Effector CD8-positive, alpha-beta T cell (primary cell): ENCODE measurements at places on chromosomes 7 and 10.
A peak's percentile ranks its signal among the peaks of the same experiment; 100 is the strongest.

DNA sequence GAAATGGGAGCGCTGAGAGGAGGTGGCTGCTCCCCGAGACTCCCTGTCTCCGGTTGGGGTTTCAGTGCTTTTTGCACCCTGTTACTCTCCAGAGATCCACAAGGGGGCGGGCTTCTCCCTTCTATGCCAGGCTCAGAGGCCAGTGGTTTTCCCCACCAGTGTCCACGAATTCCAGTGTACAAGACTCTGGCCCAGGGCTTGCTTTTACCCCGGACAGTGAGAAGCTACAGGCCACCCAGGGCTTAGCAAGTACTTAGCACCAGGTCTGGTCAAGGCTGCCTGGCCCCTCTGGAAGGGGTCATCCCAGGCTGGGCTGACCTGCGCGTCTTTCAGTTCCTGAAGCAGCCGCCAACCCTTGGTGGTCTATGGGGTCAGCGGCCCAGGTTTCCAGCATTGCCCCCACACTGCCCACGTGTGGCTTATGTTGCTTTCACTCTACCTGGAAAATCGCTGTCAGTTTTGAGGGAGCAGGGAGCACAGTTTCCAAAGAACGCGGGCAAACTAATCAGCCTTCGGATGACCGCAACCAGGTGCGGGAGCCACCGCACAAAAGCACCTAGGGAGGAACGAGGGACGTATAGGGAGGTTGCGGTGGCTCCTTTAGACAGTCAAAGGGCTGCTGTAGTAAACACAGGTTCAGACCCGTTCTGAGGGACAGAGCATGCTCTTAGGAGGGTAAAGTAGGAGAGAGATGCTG lies 6.8 kb downstream of the CYP26A1 start:
- DNase-seq, result peak; percentile 26

DNA sequence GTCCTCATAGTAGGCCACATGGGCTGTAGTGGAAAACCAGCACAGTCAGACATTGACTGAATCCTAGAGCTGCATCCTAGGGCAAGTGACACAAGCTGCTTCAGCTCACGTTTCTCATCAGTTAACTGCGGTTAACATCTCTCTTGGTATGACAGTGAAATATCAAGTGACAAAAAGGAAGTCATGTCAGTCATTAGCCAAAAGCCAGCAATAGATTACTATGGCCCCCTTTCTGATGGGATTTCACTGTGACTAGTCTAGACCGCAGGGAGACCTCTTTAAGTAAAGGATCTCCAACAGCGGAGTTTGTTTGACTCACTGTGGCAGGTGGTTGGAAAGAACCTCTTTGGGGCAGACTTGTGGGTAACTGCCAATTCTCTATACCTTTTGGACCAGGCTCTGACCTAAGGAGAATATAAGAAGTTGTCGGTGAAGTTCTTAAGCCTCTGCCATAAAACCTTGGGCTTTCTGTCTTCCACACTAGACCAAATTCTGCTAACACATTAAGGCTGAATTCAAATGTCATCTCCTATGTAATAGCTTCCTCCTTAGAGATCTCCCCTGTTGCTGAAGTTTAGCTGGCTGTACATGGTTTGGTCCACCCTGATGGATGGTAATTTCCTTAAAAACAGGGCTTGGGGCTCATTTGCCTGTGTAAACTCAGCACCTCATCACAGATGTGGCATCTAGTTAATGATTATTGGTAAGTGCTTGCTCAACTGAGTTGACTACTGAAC lies 115.3 kb downstream of the SGMS1 start:
- DNase-seq, result no peak

DNA sequence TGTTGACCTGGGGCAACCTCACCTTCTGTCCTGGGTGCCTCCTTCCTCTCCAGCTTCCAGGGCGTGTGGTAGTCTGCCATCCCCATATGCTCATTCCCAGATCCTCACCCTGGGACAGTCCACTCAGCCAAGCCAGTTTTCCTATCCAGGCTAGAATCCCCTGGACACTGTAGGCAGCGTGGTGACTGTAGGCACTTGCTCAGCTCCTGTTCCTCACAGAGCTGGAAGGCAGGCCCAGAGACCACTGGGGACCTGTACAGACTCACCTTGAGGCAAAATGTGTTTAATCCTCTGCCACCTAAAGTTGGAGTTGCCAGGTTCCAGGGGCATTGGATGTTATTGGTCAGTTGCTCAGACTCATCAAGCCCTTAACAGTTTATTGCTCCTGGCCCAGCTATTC lies 2.4 kb upstream of the GRID1 start:
- no peak for DNase-seq

GRCh38 chr10:3494131-3494837 lies 290.7 kb downstream of the KLF6 start:
- DNase-seq, result no peak

GRCh38 chr7:87027900-87028299 lies 31.6 kb downstream of the ELAPOR2 start:
- DNase-seq, result no peak

GRCh38 chr10:10294184-10294880 lies 723.3 kb upstream of the CELF2 start:
- no peak for DNase-seq

DNA sequence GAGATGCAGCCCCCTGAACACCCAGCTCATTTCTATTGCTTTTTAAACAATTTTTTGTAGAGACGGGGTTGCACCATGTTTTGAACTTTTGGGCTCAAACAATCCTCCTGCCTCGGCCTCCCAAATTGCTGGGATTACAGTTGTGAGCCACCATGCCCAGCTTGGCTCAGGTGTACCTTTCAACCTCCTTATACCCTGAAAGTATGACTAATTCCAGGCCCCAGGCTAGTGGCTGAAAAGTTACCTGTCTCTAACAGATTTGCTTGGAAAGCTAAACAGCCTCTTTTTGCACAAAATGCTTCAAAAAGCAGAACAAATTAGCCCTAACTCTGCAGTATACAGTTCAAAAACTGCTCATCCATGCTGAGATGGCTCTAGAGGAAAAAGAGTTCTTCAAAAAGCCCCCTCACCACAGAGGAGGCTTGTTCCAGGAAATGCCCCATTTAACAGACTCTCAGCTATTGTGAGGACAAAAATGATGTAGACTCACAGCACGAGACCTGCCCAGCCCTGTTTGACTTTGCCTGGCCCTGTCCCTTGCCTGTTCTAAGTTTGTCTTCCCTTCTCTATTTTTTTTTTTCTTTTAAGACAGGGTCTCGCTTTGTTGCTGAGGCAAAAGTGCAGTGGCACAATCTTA lies 13.4 kb upstream of the AP1S1 start:
- DNase-seq, result no peak

DNA sequence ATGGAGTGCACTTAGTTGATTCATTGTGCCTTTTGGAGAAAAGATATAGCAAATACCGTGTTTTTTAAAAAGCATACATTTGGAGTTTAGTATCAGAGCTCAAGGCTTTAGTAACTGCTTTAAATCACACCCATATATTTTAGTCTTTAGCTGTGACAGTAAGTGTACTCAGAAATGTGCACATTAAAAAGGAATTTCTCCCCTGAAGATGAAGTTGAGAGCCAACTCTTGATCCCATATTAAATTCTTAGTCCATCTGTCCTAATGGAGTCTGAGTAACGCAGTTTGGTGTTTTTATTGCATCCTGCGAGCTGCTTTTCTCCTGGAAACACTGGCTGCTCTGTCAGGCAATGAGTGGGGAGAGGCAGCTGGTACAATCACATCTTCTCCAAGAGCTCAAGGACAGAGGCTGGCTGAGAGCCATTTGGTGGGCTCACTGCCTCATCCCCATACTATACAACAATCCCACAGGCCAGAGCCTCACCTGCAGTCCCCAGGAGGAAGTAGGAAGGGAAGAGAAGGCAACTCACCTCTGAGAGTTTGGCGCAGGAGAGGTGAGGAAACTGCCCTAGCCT lies 473.6 kb upstream of the C7orf33 start:
- no peak for DNase-seq

DNA sequence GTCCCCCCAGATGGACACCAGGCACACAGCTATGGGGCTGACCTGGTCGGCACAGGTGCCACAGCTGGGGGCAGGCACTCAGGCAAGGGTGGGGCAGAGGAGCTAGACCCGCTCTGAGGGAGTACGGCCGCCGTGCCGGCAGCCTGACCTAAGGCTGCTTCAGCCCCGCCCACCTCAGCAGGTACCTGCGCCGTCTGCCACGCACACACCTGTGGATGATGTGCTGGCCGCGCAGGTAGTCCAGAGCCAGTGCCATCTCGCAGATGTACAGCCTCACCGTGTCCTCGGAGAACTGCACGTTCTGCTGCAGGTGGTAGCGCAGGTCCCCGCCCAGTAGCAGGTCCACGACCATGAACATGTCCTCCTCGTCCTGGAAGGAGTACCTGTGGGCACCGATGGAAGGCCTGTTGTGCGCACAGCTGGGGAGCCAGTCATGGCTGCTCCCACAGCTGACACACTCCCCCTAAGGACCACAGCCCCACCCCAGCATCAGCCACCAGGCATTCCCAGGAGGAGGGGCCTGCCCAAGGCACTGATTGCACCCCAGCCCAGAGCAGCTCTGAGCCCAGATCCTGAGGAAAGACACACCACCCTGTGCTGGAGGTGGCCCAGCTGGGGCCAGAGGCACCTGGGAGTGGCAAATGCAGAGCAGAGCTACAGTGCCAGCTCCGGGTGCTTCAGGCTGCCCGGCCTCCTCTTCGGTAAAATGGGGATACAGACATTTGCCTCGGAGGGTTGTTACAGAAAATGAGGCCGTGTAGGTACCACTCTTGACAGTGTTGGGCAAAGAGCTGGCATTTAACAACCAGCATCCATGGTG lies 40.0 kb downstream of the DPYSL4 start:
- no peak for DNase-seq

- no peak for DNase-seq
Measured at GRCh38 chr7:22173685-22174573, 183.0 kb downstream of the RAPGEF5 start.

- no peak for DNase-seq
Measured at GRCh38 chr7:81308643-81309322, 389.9 kb upstream of the SEMA3C start.

GRCh38 chr7:100093054-100093453 lies 4.3 kb downstream of the COPS6 start:
- DNase-seq, result no peak

- no peak for DNase-seq
Measured at GRCh38 chr7:15612205-15612604, 50.4 kb upstream of the AGMO start.

DNA sequence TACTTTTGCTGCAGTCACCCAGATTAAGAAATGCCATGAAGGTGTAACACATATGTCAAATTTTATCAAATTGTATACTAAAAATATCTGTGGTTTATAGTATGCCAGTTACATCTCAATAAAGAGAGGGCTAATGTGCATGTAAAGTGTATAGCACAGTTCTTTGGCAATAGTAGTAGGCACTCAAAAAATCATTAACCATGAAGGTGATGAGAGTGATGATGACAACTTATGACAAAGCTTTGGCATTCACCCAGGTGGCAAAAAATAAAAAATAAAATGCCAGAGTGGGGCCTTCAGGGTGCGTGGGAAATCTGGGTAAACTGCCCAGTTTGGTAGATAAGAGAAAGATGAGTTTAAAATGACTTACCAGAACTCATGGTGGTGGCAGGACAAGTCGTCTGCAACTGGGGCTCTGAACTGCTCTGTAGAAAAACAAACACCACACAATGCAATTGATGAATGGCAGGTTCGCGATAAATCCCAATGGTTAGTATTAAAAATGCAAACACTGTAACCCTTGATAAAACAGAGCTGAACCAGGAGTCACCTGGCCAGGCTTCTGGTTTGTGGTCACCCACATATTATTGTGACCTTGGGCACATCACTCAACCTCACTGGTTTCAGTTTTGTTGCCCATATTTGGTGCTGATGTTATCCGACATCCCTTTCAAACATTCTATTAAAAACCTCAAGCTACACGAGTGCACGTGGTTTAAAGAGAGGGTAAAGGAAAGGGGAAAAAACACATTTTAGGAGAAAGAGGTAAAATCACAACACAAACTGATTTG lies 120.2 kb downstream of the SORBS1 start:
- DNase-seq, result no peak

GRCh38 chr7:157224627-157225026 lies 85.9 kb downstream of the UBE3C start:
- DNase-seq, result no peak

- DNase-seq, result no peak
Measured at GRCh38 chr7:148507787-148508186, 82.8 kb upstream of the C7orf33 start.

DNA sequence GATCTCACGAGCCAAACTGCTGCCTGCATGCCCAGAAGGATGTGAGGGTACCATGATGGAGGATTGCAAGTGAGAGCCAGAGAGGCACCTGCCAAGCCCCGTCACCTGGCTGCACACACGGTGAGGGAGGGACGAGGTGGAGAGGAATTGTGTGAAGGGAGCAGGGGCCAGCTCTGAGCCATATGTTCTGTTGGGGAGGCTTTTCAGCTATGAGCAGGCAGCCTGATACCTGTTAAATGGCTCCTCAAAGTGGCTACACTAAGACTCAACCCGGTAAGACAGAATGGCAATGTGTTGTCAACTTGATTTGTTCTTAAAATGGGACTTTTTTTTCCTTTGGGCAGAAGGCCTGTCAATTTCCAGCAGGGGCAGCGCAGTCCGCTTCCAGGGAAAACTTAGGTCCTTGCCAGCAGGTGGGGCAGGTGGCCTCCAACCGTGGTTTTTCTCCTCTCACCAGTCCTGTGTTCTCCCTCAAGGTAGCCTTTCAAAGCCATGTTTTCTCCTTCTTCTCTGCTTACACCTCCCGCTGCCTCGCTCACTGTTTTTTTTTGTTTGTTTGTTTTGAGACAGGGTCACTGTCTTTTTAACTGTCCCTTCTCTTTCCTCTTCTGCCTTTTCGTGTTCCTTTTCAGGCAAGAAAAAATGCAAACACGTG lies 57.7 kb upstream of the ZNRF2 start:
- no peak for DNase-seq

- DNase-seq, result no peak
Measured at GRCh38 chr10:116237260-116237659, 35.7 kb downstream of the GFRA1 start.

DNA sequence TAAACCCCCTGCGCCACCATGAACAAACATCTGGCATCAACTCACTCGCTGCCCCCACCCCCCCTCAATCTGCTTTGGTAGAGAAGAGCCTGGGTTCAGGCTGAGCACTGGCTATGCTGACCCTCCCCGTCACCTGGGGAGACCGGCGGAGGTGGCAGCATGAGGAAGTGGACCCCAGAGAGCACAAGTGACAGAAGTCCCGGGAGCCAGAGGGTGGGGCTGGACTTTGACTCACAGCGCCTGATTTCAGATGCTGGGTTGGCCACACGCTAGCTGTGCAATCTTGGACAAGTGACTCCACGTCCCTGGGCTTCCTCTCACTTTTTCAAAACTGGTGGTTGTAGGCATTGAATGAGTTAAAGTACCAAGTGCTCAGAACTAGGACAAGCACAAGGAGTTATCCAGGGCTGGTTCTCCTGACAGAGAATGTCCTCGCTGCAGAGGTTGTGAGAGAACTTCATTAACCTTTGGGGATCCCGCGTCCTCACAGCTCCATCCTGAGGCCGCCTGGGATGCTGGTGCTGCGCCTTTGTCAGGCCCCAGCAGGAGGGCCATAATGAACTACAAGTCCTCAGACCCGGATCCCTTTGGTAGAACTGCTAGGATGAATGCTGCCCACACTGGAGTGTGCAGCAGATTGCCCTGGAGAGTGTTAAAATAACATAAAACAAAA lies 48.8 kb upstream of the RASGEF1A start:
- DNase-seq, result no peak

- no peak for DNase-seq
Measured at GRCh38 chr7:24601600-24601999, 28.3 kb downstream of the PALS2 start.
